Inflammatory macrophage treated with lipopolysaccharide for 4 hours (primary cell): ENCODE measurements at places on chromosomes 4 and X.

- DNase-seq: no peak
These were observed 16.2 kb upstream of the ART3 start for GRCh38 chr4:76058302-76058701.

DNA sequence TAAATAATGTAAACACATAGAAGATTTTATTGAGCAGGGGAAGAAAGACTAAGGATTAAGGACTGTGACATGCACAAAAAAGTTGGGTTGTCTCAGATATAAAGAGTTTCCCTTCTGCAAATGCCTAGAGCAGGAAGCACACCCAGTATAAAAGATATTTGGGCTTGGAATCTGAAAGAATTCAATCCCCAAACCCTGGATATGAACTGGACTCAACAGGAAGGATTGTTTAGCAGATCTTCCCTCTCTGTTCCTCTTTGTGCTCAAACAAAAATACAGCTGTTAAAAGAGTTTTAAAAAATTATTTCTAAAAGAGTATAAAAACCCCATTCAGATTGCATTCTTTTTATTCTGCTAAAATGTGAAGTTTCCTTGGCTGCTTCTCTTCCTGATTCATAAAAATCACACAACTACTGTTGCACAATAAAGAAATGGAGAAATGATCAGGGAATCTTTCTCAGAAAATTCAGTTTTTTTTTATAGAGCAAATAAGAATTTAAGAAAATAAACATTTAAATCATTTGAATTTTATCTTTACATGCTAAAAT is 71.4 kb downstream of the PDLIM5 start:
- peak; percentile 59 for DNase-seq

GRCh38 chr4:53465281-53465680 is 87.8 kb downstream of the FIP1L1 start:
- no peak for DNase-seq

DNA sequence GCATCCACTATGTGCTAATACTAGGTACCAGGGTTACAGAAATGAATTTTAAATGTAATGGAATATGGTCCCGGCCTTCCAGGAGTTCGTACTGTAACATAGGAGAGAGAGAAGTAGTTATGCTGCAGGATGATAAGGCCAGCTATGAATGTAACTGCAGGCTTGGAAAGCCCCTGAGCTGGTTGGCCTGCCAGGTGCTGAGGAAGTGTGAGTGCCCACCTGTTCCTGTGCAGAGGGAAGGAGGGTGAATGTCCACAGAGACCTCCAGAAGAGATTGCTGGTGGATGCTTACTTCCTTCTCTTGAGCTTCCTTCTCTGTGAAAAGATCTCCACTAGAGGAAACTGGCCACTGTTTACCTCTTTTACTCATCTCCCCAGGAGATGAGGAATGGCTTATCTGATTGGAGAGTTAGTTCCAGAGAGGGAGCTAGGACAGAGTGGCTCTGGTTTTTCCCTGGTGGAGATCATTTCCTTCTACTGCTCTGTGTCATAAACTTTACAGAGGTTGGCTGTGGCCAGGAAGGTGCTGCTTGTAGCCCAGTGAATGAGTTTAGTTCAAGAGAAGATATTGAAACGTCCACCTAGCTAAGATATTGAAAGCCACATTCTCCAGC is 114.0 kb upstream of the LNX1 start:
- no peak for DNase-seq

DNA sequence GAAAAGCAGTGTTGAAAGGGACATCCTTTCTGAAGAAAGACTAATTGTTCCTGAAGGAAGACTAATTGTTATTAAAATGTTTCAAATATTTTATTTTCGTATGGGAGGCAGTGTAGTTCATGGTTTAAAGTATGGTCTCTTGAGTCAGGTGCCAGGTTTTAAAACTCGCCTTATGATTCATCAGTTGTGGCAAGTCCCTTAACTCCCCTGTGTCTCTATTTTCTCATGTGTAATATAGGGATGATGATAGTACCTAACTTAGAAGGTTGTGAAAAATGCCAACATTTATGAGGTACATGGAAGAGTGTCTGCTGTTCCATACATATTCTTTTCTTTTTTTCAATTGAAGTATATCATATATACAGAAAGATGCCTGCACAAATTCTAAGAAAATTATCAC is 414.2 kb upstream of the DIPK2B start:
- no peak for DNase-seq

GRCh38 chrX:68808686-68809357 is 20.0 kb upstream of the EFNB1 start:
- DNase-seq: no peak

DNA sequence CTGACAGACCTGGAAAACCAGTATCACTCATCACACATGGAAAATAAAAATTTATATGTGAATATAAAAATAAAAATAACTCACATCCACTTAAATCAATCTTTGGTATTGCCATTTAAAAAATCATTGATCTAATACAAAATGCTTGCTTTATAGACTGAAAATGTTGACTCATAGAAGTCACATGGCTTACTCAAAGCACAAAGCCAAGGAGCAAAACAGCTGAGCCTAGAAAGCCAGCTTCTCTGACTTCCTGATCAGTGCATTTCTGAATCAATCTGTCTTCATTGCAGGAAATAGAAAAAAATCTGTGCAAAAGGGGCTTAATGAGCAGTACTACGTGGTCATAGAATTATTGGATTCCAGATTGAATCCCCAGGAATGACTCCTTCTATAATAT is 176.9 kb upstream of the HS3ST1 start:
- DNase-seq: no peak

DNA sequence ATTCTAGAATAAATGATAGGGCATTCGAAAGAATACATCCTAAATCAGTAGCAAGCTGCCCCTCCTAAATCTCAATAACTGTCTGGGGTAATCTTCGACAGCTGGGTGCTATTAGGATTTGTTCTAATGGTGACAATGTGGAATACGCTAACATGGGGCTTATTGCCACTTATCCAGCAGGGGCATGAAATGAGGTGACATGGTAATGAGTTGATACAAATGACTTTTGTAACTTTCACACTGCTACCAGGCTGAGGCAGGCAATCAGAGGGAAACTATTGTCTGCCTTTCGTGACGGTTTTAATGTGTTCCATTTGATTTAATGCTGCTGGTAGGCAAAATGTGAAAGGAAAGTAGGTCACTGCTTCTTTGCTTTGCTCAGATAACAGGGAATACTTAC is 1047.4 kb upstream of the PABPC4L start:
- DNase-seq: no peak

DNA sequence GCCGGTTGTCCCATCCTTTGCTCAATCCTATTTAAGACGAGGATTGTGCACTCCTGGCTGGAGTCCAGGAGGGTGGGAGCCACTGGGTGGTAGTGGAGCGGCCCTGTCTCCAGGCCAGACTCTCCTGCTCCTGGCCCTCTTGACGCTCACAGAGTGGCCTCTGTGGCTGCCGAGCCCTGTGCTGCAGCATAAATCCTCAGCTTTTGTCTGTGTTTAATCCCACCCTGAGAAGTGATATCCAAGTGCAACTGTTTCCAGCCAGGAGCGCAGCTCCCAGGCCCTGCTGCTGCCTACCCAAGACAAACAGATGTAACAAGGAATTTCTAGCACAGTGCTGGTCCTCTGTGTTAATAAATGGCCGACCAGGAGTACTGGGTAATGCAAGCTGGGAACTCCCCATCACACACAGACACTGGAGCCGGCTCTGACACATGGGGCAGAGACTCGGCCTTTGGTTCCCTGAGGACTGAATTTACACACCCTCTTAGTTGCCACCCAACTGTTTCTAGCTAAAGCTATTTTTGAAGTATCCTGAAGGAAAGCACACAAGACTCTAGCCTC is 85.3 kb downstream of the GATB start:
- no peak for DNase-seq

DNA sequence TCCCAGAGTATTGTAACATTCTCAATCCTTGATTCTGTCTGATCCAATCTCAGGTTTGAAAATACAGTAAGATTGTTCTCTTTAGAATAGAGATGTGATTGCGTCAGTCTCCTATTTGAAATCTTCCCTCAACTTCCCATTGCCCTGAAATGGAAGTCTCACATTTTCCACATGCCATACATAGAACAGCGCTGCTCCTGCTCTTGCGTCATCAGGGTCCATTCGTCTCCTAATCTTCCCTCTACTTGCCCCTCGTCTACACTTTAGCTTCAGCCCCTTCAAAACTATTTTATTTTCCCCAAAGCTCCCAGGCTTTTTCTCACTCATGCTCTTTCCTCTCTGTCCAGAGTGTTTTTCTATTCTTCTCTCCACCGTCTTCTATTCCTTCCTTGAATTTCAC is 301.7 kb upstream of the MAGEB2 start:
- no peak for DNase-seq

GRCh38 chrX:110173192-110174175 is 144.4 kb downstream of the AMMECR1 start:
- DNase-seq: no peak

DNA sequence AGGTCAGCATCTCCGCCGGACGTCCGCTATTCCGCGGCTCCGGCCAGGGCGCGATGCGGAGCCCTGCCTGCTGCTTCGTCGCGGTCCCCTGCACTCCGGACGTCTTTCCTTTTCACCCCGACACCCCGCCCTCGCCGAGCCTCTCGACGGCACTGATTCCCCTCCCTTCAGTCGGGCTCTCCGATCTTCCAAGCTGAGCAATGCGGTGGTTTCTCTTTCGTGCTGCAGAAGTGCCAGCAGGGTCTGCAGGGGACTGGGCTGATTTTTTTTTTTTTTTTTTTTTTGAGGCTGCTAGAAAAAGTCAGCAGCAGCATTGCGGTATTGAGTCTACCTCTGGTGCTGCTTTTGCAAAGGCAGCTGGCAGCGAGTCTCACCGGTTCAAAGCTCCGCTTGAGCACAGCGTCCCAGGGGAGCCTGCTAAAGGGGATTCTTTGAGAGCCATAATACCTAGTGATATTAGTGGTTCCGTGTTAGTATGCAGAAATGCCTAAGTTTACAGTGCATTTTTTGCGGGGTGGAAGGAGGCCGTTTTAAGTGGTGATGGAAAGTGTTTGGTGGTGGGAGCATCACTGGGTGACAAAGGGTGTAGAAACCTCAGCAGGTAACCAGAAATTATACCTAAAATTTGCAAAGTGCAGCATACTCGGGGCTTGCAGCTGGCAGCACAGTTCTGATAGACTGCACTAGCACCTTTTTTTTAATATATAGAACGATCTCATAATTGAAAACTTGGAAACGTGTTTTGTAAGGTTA is 969 bp downstream of the STIM2 start:
- DNase-seq: peak; percentile 81

DNA sequence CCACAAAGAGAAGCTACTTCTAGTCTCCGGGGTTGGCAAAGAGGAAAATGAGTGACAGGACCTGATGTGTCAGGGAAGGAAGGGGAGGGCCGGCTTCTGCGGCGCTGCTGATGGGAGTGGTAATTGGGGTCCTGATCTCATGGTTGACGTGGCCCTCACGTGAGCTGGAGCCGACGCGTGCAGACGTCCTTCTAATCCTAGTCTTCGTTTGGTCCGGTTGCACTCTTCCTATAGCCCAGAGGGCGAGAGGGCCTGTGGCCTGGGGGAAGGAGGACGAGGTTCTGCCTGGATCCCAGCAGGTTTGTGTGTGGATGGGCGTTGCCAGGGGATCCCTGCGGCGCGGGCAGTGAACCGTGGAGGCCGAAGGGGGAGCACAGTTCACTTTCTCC is at the start of gene ARMCX1:
ARMCX1 (plus strand) TSS at position 186 of the 389 bp plus-strand sequence. CDS start 2,384 bp downstream, outside the sequence.
- DNase-seq: peak; percentile 79

GRCh38 chr4:38366997-38367396 is 297.0 kb upstream of the KLF3 start:
- DNase-seq: no peak

DNA sequence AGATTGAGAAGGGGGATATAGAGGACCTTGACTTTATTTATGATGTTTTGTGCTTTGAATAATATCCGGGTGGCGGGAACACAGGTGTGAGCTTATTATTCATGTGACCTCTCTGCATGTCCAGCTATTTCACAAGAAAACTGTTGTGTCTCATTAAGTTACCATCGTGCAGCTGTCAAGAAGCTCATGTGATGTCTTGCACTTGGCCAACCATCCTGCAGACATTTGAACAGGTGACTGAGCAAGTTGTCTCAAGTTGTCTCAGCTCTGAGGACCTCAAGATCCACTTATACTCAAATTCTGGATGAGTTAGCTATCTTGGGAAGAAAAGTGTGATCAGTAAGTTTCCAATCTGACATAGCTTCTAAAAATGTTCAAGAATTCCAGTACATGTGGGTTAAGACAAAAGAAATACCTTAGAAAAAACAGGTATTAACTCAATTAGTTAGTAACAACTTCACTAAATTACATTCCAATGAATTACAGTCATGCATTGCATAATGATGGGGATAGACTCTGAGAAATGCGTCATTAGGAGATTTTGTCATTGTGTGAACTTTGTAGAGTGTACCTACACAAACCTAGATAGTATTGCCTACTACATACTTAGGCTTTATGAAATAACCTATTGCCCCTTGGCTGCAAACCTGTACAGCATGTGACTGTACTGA is 462.2 kb downstream of the INPP4B start:
- DNase-seq: no peak

DNA sequence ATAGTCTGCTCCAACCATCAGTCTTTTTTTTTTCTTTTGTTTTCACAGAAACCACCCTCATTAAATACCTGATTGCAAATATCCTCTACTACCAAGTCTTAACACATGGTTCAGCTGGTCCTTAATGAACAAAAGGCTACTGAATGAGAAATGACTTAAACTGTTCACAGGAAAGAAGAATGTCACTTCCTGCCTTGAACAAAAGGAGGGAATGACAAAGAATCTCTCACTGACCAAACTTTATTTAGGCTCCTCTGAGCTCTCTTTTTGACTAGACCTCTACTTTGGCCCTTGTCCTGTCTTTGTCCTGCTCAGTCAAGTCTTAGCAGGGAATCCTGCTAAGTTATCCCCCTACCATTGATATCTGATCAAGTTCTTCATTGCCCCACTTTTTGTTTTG is 31.8 kb upstream of the GJB1 start:
- DNase-seq: no peak

DNA sequence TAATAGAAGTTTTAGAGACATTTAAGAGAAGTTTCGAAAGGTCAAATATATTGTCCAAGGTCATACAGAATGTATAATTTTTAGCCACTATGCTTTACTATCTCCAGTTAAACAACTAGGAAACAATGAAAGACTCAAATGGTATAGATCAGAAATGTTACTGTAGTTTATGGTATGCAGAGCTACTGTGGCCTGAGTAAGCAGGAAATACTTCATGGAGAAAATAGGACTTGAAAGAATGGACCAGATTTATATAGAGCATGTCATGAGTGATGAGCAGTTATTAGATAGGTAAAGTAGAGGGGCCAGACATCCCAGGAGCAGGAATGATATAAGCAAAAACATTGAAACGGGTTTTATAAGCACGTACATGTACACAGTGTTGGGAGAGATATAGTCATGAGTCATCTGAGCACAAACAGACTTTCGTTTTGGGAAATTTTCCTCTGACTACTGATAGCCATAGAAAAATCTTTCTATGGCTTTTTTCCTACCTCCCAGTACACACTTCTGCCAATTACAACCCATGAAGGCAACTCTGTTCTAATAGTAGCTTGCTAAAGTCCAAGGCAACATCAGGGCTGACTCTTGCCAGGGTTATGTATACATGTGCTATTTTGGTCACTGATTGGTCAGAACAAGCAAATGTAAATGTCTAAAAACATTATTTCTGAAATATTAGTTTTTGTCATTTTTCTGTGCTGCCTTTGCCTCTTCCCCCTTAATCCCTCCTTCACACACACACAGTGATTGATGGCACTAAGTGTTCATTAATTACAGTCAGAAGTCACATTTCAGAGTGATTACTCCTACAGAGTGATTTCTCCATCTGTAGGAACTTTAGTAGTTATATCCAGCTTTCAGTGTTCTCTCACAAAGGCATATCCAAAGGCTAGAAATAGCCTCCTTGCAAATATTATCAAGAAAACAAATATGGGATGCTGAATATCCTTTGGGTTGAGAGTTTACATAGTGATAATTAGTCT is 198.7 kb downstream of the ENOX2 start:
- DNase-seq: no peak

GRCh38 chr4:53935780-53936179 is 128.6 kb downstream of the CHIC2 start:
- DNase-seq: no peak
